ENCODE measurements at places on chromosomes 13 and 19.

- no peak for DNase-seq
These were observed 40.1 kb downstream of the FAM216B start for GRCh38 chr13:42821437-42821836.

DNA sequence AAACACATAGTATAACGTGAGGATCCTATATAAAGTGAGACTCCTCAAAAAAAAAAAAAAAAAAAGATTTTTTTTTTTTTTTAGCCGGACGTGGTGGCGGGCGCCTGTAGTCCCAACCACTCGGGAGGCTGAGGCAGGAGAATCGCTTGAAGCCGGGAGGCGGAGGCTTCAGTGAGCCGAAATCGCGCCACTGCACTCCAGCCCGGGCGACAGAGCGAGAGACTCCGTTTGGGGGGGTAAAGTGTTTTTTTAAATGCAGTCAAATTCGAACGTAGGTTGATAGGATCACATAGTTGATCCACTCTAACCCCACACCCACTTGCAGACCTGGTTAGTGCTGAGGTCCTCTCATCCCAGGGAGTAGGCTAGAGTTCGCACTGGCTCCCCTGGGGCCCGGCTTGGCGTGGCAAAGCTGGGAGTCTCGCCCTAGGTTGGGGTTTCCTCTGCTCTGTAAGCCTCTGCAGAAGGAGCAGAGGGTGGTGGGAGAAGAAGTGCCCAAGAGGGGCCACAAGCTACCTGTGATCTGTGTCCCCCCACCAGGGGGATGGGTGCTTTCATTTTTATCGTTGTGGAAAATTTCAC is 6.5 kb downstream of the RNF225 start:
- no peak for DNase-seq

DNA sequence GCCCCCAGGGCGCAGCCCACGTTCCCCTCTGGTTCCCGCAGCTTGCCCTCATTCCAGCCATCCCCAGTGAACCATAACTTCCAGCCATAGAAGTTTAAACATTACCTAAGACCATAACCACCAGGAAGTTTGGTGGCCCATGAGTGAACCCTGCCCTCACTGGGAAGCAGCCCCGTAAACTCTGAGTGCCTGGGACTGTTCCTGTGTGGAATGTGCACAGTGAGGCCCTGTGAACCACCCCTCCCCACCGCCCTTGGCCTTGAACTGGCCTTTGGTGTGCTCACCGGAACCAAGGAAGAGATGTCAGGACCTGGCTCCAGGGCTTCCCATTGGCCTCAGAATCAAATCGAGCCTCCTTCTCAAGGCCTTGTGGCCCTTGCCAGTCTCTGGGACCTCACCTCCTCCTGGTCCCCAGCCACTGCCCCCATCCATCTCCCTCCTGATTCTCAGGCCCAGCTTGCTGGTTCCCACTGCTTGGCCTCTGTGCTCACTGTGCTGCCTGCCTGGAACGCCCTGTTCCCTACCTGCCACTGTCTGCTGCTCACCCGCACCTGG is 46.5 kb downstream of the DNM2 start:
- no peak for DNase-seq

DNA sequence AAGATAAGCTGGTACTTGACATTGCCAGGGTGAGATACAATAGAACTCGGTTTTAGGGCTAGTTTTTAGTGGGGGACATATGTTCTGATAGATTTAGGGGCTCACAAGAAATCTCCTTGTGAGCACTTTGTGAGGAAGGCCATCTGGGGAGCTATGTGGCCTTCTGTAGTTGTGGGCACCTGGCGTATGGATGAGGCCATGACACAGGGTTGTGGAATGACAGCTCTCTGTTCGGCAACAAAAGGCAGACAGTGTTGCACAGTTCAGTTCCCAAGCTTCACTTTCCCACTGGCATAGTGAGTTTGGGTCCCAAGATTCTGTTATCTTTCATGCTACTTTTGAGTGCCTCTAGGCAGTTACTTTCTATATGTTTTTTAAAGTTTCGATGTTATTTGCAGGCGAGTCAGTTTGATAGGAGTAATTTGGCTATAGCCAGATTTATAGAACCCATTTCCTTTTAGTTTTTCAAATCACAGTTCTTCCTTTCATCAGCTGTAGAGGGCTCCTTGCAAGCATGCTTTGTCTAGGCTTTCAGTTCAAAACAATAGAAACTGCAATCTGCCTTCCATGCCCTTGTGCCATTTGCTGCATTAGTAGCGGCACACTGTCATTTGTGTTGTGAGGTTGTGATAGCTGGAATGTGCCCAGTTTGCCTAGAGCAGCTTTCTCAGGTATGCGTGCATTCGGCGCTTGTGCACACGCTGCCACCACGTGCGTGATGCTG is 70.6 kb upstream of the TEX29 start:
- DNase-seq, result no peak

GRCh38 chr13:98746968-98747367 is 5.5 kb downstream of the SLC15A1 start:
- DNase-seq, result no peak

GRCh38 chr13:41111454-41111853 is 21.1 kb downstream of the KBTBD6 start:
- no peak for DNase-seq

- no peak for DNase-seq
These were observed 780 bp upstream of the GTF2F2 start for GRCh38 chr13:45119469-45119990.

DNA sequence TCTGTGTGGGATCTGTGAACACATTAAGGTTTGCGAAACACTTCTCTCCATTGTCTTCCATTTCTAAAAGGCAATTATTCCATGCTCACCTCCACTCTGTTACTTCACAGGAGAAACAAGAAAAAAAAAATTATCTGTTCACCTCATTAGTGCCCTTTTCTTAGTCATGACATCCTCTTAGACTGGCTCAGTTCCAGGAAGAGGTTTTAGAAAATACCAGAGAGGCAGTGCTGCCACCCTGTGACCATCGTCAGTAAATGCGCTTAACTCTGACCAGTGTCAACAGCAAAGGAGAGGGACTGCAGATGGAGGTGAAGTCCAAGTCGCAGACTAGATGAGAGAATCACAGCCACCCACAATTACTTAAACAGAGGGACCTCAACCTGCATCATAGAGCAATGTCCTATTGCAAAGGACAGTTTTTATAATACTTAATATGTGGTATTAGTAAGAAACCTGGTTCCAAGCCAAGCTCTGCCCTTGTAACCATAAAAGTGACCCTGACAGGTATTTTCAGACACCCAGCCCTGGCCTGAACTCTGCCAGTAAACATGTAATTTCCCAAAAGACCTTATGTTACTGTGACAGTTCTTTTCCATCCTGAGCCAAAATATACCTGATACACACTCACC is 19.4 kb downstream of the CEACAM21 start:
- DNase-seq, result peak; percentile 24

- DNase-seq, result no peak
These were observed 186.2 kb downstream of the FOXO1 start for GRCh38 chr13:40480012-40480914.

DNA sequence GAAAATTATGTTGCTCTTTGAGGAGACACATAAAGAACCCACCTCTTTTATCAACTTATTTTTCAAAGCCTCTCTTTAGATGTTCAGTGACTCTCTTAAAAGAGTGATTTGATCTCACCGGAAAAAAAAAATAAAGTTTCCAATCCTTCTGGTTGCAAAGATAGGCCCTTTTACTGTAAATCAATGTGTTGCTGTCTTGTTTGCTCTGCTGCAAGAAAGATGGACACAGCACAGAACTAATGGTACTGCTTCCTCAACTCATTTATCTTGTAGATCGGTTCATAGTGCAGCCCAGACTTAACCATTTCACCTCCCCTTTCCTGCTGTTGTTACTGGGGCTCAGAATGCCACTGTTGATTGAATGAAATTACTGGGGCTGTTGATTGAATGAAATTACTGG is 388.9 kb upstream of the KLF12 start:
- no peak for DNase-seq

DNA sequence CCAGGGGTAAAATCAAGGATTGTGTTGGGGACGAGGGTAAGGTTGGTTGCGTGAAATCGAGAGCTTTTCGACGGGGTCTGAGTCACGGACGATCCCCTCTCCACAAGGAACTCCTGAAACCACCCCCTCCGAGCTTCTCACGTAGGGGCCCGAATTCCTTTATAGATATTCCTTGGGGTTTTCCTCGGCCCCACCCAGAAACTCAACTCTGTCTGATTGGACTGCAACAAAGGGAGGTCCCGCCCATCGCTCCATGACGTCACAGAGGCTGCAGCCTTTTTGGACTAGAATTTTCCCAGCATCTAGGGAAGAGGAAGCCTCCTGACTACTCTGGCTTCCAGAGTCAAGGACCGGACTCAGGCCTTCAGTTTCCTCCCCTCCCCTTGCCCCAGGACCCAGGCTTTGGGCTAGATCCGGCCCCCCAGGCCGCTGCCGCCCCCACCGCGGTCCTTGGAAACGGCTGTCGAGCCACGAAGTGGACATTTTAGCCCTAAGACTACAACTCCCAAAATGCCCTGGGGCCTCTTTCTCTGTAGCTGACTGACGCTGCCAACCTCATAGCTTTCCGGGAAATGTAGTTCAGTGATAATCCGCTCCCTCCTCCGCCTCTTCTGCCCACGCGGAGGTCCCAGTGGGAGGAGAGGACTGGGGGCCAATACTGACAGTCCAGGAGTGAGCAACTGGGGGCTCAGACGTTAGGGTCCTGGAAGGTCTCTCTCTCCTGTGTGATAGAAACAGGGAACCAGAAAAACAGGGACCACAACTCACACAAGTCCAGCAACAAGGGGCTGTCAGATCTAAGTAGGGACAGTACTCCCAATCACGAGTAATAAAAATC is at the start of gene IZUMO1:
Gene IZUMO1 (minus strand): TSS at position 172 of the 838 bp plus-strand sequence. CDS start 1,050 bp downstream, outside the sequence.
- DNase-seq, result no peak

DNA sequence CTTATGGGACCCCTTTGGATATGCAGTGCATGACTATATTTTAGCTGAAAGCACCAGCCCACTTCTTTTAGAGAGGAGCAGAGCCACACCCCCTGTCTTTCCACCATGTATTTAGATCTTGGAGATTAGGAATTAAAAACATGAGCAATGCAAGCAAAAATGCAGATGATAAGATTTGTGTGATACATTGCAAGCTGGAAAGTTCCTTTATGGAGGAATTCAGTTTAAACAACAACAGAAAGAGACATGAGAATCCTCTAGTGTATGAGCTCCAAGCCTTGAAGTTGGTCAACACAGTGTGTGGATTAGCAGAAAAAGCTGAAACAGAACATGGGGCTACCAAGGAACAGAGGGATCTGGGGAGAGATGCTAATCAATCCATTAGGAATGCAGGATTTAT is 529.8 kb upstream of the NBEA start:
- DNase-seq, result no peak

GRCh38 chr13:49810567-49811526 is 18.4 kb upstream of the KPNA3 start:
- DNase-seq, result no peak

GRCh38 chr19:277581-278165 is 13.5 kb downstream of the PLPP2 start:
- DNase-seq, result no peak

DNA sequence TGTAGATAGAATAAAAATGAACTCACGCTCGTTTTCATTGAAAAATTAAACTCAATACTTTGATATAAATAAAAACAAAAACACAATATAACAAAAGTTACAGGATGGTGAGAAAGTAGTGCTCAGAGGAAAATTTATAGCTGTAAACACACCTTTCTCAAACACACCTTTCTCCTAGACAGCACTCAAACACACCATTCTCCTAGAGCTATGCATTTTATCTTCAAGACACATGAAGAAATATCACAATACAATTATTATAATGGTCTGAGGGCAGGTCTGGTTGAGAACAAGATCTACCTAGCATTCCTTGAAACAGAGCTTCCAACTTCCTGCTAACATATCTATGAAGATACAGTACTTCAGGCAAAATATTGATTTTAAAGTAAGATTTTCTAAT is 183.4 kb upstream of the NBEA start:
- DNase-seq, result no peak

- DNase-seq, result no peak
These were observed 24.1 kb downstream of the ADGRL1 start for GRCh38 chr19:14181906-14182305.

GRCh38 chr19:15471639-15472101 is 7.3 kb upstream of the RASAL3 start:
- no peak for DNase-seq

DNA sequence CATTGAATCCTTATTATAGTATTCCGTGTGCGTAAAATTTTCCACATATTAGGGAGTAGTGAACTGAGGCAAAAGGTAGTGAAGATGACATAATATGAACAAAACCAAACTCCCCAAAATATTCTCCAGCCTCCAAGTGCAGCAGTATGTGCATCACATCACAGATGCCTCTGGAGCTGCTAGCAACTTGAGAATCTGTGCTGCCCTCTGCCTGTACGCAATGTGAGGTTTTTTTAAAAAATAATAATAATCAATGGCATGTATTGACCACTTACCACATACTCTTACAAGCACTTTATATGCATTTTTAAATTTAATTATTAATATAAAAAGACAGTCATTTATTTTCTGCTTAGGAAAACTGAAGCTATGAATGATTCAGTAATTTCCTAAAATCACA is 583.0 kb upstream of the SPRY2 start:
- no peak for DNase-seq

GRCh38 chr19:35110974-35111373 is 4.6 kb upstream of the FXYD3 start:
- DNase-seq, result no peak

- DNase-seq, result no peak
These were observed 26.6 kb downstream of the SLAIN1 start for GRCh38 chr13:77724092-77724491.

DNA sequence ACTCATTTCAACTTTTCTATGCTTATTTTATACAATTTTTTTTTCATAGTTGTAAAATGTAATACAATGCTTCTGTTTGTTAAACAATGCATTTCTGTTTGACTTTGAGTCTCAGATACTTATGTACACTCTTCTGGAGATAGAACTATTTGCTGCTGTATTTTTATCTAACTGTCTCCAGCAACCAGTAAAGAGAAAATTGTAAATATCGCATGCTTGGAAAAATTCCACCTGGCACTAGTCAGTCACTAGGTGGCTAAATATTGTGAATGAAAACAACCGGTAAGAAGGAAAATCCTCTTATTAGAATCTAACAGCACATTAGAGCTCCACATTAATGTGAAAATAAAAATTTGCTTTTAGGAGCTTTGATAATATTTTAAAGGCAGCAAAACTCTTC is 876.5 kb downstream of the PCDH9 start:
- no peak for DNase-seq

- DNase-seq, result no peak
These were observed 101.6 kb downstream of the ENOX1 start for GRCh38 chr13:43684963-43685725.

GRCh38 chr13:108166078-108166477 is 49.3 kb downstream of the LIG4 start:
- no peak for DNase-seq
